ENCODE measurements at places on chromosomes 12 and 14. TPM values are rescaled to one million over a fixed set of nuclear protein-coding genes. Genes with fewer than 3 reads are reported as not detected.

The NKX2-8 gene
- not detected for total RNA-seq

The LUM gene
- 496 TPM for total RNA-seq

The CIROP gene
- 4.6 TPM for total RNA-seq

The GYS2 gene
- not detected for total RNA-seq

The RASSF3 gene
- total RNA-seq = 11.0 TPM

The DHH gene
- 0.17 TPM for total RNA-seq

The DHRS2 gene
- total RNA-seq = 0.17 TPM

The WNT5B gene
- total RNA-seq = 28.5 TPM

The SMOC1 gene
- total RNA-seq = 2.0 TPM

The DDX23 gene
- total RNA-seq = 75.7 TPM

The RERGL gene
- total RNA-seq = not detected

The LRRK2 gene
- 11.0 TPM for total RNA-seq

The SYCP3 gene
- total RNA-seq = 0.34 TPM

The RNASE7 gene
- not detected for total RNA-seq

The ZDHHC22 gene
- total RNA-seq = not detected

The KRT81 gene
- total RNA-seq = under 0.01 TPM

The DCAF4 gene
- total RNA-seq = 9.6 TPM

The GPRC5A gene
- 7.6 TPM for total RNA-seq

The C12orf60 gene
- 1.2 TPM for total RNA-seq

The TAS2R31 gene
- total RNA-seq = 3.0 TPM

The MYF6 gene
- not detected for total RNA-seq

The BIN2 gene
- total RNA-seq = not detected
